NCI-H187 treated with DMSO at 0.1 percent for 48 hours (cell line): ENCODE measurements at places on chromosomes 7 and 10.

GRCh38 chr7:82506702-82507101, 63.1 kb upstream of the CACNA2D1 start:
- no peak for DNase-seq

DNA sequence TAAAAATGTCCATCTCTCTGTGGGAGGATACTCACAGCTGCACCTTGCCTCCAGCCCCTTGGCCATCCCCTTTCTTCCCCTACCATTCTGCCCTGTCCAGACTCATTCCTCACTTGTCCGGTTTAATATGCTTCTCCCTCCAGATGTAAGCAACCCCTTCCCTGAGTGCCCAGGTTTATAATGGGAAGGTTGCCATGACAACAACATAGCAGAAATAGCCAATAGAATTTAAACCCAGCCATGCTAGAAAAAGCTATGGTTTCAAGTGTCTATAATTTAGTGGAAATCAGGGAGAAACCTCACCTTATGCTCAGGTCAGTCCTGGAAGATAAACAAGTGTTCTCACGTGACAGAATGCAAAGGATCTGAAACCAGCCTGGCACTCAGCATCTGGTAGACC, 196.0 kb upstream of the FZD8 start:
- DNase-seq = no peak

GRCh38 chr7:41107330-41107937, 595.5 kb downstream of the INHBA start:
- DNase-seq = no peak

DNA sequence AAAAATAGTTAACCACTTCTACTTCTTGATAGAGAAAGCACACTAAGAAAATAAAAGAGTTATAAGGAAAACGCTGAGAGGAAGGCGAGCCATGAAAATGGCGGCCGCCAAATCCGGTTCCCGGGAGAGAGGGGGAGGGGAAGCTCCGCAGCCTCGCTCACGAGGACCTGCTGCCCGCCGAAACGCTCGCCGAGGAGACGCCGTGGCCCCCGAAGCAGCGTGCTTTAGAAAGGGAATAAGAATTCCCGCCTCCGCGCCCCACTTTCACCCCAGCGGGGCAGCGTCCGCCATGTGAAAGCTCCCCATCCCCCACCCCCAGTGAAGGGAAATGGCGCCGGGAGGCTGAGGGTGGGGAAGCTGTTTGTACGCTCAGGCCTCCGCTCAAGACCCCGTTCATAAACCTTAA, 505 bp downstream of the HNRNPA2B1 start:
- no peak for DNase-seq

DNA sequence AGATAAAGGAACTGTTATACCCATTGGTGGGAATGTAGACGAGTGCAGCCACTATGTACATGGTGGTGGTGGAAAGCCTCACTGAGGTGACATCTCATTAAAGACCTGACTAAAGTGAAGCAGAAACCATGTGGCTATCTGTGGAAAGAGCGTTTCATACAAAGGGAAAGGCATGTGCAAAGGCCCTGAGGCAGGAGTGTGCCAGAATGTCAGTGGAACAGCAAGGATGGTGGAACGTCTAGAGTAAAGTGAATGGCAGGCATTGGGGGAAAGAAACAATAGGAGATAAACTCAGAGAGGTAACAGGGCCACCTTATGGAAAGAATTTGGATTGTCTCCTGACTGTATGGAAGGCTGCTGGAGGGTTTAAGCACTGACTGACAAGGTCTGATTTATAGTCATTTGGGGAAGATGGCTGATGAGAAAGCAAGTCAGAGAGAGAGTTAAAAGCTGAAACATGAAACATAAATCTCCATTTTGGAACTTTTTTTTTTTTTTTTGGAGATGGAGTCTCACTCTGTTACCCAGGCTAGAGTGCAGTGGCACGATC, 245.7 kb downstream of the STK31 start:
- DNase-seq = no peak

- no peak for DNase-seq
These were observed 606.0 kb downstream of the INHBA start for GRCh38 chr7:41096917-41097316.

GRCh38 chr7:118844748-118845147, 620.2 kb downstream of the ANKRD7 start:
- no peak for DNase-seq

- DNase-seq = no peak
These were observed 201.7 kb downstream of the BUB3 start for GRCh38 chr10:123355748-123356481.

GRCh38 chr10:24360282-24361127, 151.6 kb downstream of the KIAA1217 start:
- DNase-seq = no peak

DNA sequence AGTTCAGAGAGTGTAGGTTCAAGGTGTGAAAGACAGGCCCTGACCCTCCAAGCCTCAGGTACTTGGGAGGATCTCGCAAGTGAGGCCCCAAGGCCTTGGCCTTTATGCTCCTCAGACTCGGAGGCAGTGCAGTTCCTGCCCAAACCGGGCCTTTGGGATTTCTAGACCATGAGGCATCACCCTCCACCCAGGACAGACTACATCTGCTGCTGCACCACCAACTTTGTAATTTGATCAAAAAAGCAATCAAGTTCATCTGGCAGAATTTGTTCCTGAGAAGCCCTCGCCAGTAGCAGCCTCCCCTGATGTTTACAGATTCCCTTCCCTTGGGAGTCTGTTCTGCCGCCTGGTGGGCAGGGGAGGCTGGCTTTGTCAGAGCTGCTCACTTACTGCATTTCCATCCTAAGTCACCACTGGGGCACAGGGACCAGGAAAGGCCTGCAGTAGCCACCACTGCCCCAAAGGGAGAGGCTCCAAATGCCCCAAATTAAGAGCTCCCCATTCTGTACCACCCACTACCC, 2.1 kb downstream of the CAMK2G start:
- DNase-seq = no peak

GRCh38 chr10:21519397-21519933, 6.0 kb downstream of the SKIDA1 start:
- DNase-seq = no peak

DNA sequence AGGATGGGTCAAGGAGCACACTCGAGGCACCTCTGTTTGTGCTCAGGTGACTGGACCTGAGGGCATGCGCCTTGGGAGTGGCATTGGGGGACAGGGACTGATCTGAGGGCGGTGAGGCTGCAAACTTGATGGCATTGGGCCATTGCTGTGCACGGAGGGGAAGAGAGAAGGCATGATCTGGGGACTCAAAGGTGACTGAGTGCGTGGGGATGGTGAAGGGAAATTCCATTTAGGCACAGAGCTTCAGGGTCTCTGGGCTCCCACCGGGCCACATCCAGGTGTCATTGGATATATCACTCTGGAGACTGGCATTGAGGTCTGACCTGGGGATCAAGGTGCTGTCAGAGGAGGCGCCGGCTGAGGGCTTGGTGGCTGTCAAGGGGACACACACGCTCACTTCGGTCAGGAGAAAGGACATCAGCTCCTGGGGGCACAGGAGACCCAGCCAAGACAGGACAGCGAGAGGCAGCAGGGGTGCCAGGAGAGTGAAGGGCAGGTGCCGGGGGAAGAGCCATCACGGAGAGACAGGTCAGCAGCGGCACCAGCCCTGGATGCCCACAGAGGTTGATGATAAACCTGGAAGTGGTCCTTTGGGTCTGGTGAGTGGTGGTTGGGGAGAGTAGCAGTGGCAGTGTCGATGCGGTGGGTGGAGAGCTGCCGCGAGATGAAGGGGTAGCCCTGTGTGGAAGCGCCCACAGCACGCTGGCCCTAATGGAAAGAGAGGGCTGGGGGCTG, 5.5 kb downstream of the ADCK2 start:
- no peak for DNase-seq

- no peak for DNase-seq
These were observed 20.5 kb upstream of the TNS3 start for GRCh38 chr7:47602272-47603004.

DNA sequence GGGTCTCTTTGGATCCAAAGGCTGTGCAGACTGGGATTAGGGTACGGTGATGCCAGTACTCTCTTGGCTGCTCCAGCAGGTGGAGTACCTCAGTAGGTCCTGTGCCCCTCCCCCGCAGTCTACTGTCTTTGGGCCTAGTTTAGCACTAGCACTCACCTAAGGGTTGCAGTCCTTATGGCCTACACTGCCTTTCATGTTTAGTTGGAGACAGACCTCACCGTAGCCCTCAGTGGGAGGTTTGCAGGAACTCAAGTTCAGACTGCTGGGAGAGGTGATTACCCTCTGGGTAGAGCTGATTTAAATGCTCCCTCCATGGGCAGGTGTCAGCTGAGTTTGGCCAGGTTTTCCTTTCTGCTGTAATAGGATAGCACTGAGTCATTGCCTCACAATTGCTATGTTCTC, 210.8 kb upstream of the TMEM196 start:
- DNase-seq = no peak

- DNase-seq = no peak
These were observed 43.3 kb downstream of the BRI3 start for GRCh38 chr7:98324782-98325181.

DNA sequence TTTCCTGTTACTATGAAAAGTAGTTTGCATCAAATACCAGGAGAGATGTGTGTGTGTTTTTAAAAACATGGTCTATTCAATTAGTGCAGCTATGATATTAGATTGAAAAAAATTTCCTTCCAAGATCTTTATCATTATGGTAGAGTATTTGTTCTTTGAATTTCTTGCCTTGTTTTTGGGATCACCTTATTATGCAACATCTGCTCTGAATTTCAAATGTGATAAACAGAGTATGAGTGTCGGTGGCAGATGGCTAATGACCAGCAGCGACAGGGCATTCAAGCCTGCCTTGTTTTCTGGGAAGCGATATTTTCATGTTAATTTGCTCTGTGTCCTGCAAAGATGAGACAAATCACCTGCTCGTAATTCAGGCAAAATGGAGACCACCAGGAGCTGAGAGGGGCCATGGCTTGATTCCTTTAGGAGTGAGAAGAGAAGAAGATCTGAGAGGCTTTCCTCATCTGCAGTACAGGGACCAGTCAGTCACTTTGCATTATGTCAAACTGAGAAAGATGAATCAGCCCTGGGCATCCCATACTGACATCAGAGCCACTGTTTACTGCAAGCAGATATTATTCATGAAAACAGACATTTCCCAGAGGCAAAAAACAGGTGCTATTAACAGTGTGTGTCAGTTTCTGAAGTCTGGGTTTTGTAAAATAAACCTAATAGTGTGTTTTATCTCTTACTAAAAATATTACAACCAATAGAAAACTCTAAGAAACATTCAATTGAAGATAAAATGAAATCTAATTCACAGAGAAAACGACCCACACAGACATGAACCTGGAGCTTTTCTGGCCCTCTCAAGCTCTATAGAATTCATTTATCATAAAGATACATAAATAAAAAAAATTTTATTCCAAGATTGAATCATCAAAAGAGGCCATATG, 67.6 kb downstream of the CDK6 start:
- DNase-seq = no peak

DNA sequence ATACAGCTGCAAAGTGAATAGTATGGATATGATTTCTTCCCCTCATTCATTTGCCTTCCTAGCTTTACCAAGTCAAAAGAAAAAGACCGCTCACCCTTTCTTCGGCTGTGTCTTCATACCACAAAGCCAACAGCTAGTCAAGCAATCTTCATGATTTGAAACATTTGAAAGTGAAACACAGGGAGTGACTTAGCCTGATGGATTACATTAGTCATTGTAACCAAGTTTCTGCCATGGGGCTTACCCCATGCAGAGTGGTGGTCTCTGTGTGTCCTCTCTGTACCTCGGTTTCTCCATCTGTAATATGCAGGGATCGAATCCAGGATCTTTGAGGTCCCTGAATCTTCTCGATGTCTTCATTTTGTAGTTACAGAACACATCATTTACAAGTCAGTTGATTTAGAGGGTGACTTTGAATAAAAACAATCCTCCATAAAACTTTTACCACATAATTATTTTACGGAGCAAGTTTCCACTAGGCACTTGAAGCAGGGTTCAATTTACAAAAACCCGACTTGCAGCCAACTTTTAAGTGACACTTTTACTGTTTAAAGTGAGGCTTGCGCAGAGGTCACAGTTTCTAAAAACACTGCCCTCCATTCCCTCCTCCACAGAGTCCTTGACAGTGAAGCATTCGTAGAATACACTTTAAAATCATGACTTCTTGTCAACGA, 2.2 kb upstream of the LGI1 start:
- no peak for DNase-seq

DNA sequence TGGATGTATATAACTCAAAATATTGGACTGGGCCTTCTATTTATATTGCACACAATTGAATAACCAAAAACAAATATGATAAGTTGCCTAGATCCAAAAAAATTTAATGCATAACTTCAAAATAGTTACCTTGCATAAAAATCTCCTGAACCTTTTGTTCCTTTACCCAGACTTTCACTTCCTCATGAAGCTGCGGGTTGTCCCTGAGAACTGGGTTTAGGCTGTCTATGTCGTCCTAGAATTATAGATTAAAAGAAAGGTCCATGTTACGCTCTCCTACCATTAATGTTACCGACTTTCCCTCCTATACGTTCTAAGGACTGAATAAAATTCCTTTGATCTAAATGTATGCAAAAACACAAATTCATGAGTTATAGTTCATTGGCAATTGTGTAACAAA, 86.6 kb downstream of the NRBF2 start:
- DNase-seq = no peak
